Body of pancreas (tissue), 4 donors: ENCODE measurements at places on chromosomes 1 and 21. TPM values are rescaled to one million over a fixed set of nuclear protein-coding genes. Genes with fewer than 3 reads are reported as not detected.

SYNC gene
- total RNA-seq: 2.3 TPM

CELF3 gene
- 1.6 TPM for total RNA-seq

LIN28A gene
- not detected for total RNA-seq

UBE2U gene
- total RNA-seq: not detected

EPHA10 gene
- 1.6 TPM for total RNA-seq

TSPEAR gene
- total RNA-seq: 0.52 TPM

ZNF496 gene
- 53.4 TPM for total RNA-seq

AQP10 gene
- total RNA-seq: not detected

MANEAL gene
- 6.2 TPM for total RNA-seq

ELAPOR1 gene
- 135 TPM for total RNA-seq

LCE1F gene
- total RNA-seq: not detected

- peak; percentile 33 for DNase-seq
Observed at GRCh38 chr1:165531021-165531420, 12.8 kb upstream of the LRRC52 start.

GRCh38 chr1:7409278-7409677 lies 361.8 kb upstream of the VAMP3 start:
- DNase-seq: no peak

DNA sequence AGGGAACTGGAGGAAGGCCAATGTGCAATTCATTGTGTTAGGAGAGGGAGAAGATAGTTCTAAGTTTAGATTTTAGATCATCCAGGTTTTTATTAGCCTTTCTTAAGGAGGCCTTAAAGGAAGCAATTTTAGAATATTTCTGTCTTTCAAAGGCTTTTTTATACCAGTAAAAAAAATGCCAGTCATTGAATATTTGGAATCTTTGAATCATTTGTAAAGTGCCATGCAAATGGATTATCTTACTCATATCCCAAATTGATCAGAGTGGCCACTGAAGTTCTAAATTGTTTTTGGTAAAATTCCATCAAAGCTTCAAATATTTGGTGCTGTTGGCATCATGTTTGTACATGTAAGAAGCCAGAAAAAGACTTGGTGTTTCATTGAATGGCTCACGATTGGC lies 244.8 kb downstream of the RPS6KC1 start:
- no peak for DNase-seq

DNA sequence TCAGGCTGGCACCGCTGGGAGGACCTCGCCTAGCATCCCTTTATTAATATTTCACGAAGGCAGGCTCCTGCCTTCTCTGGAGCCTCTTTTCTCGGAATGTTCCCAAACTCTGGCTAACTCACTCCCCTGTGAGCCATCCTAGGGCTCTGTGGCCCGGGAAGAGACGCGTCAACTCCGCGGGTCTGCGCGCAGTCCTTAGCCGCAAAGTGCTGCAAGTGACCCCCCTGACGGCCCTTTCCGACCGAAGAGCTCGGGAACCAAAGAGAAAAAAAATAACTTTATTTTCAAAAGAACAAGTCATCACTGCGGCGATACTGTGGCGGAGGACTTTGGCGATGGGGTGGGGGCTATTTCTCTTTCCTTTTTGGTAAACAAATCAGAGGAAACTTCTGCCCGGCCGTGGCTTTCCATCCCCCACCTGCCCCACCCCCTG lies 14.6 kb downstream of the NR5A2 start:
- DNase-seq: no peak

DNA sequence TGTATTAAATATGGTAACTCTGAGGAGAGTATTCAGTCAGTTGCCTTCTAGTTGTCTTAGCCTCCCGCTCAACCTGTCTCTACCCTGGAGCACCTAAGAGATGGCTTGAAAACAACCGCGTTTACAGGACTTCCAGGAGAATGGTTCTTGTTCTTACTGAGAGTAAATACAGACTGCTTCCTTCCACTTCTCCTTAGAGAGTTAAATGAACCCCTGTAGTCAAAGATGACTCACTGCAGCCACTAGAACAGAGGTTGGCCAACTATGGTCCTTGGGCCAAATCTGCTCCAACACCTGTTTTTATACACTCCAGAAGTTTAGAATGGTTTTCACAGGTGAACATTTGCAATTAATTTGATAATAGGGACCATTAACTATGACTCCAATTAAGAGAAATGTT lies 60.1 kb upstream of the ASB17 start:
- DNase-seq: no peak

DNA sequence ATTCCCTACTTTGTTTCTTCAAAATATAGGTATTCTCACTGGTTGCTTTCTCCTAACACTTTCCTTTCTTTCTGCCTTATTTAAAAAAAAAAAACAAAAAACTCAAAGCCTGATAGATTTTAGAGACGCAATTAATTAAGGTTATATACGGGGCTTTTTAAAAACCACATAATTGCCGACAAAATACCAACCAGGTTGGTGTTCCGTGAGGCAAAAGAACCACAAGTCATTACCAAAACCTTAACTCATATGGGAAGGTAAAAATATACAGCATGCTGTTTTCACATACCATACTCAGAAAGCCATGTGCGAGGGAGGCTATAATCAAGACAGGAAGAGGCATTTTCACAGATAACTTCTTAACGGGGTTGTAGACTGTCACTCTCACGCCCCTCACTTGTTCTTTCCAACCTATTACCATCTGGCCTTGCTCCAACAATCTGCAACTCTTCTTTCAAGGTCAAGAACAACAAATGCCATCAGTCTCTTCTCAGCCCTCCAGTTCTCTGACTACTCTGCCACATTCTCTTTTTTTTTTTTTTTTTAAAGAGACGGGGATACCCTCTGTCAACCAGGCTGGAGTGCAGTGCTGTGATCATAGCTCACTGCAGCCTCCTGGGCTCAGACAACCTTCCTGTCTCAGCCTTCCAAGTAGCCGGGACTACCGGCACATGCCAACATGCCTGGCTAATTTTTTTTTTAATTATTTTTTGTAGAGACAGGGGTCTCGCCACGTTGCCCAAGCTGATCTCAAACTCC lies 102.6 kb downstream of the APP start:
- no peak for DNase-seq

- DNase-seq: no peak
Observed at GRCh38 chr1:160761886-160762285, 22.8 kb downstream of the SLAMF7 start.

- no peak for DNase-seq
Observed at GRCh38 chr1:168565825-168566224, 10.6 kb upstream of the XCL1 start.

DNA sequence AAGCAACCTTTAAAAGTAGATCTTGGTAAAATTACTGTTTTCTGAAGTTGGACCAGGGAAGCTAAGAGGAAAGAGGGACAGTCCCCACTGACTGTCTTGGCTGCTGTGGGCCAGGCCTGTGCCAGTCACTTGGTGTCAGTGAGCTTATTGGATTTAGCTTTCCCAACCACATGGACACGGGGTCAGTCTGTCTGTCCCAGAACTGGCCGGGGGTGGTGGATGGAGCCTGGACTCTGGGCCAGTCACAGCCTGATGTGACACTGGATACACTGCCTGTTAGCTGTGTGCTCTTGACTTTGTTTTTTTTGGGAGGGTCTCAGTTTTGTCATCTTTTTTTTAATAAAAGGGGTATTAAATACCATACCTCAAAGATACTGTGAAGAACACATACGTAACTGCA lies 96.7 kb downstream of the GALNT2 start:
- DNase-seq: no peak

GRCh38 chr1:209650454-209650853 lies 1.8 kb downstream of the LAMB3 start:
- no peak for DNase-seq

DNA sequence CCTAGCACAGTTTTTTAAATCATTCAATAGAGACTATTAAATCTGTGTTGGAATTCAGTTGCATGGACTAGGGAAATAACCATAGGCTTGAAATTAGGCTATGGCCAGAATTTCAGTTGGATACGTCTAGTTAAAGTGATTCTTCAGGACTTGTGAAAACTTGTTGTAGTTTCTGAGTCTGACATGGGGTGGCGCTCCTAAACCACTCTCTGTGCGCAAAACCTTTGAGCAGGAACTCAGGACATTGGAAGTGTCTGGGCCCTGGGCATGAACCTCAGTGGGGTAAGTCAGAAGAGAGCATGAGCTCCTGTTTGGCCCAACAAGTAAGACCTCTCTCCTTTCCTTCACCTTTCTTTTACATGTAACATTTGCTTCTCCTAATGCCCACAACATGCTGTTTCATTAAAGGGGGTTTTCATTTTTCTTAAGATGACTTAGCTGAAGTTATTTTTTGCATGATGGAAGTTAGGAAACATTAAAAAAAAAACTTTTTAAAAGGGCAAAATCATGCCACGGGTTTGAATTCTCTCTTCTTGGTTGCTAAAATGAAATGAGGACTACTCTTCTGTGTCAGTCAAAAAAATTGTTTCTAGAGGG lies 17.1 kb upstream of the CCDC190 start:
- peak; percentile 66 for DNase-seq

DNA sequence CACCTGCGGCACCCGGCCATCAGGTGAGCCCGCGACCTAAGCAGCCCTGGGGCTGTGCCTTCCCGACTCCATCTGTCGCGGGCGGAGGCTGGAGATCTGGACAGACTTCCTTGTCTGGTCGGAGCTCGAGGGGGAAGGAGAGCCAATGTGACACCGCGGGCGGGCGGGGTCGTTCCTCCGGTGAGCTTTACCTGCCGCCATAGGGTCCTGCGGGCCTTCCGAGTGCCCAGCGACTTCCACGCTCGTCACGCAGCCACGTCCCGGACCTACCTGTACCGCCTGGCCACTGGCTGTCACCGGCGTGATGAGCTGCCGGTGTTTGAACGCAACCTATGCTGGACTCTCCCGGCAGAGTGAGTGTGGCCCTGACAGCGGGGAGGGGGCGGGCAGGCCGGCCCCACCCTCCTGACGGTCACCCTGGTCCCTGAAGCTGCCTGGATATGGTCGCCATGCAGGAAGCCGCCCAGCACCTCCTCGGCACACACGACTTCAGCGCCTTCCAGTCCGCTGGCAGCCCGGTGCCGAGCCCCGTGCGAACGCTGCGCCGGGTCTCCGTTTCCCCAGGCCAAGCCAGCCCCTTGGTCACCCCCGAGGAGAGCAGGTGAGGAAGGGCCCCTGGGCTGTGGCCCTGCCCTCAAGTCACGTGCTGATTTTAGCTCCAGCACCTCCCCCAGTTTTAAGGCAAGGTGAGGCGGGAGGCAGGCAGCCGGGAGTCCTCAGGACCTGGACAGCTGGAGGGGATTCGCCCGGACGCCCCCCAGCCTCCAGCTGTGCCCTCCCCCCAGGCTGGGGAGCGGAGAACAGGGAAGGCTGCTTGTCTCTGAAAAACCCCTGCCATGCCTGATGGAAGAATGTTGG lies 1.1 kb downstream of the PUSL1 start:
- DNase-seq: peak; percentile 60

DNA sequence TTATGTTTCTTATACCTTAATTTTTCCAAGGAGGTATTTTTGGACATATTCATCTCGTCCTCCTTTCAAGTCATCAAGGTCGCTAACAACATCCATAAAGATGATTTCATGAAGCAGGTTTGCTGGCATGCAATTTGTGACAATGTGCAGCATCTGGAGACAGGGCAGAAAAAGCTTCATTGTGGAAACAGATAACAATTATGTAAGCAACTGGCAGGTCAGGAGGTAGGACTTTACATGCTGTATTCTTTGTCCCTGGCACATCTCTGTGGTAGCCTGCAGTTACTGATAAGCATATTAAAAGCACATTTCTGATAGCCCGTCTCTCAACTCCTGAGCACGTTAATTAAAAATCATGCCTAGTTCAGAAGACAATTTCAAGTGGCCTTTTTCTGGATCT lies 156.8 kb downstream of the LEPR start:
- DNase-seq: no peak

DNA sequence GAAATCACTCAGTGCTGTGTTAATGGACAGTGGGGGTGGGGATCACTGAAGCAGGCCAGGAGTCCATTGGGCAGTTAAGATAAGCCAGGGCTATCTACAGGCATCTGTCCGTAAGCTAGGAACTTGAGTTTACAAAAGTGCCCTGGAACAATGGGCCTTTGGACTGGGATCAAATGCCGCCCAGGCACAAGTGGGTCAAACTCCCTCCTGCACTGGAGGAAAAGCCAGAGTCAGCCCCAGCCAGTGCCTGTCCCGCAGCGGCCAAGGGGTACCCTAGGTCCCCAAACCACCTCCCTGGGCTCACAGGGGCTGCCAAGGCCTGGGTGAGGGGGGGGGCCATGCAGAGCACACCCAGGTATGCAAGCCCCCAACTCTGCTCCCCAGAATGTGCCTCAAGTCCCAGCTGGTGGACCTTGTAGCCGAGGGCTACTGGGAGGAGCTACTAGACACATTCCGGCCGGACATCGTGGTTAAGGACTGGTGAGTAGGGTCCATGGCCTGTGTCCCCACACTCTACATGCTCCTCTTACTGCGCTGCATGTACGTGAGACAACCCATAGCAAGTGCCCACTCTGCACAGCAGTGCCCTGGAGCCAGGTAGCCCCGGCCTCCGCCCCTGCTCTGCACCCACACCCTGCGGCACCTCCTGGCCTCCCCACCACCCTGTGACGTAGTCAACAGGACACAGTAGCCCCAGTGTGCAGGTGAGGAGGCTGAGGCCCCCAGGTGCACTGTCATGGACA lies 7.7 kb downstream of the FBXO6 start:
- DNase-seq: no peak

GRCh38 chr1:19096036-19096833 lies 113.8 kb downstream of the UBR4 start:
- DNase-seq: peak; percentile 74

- no peak for DNase-seq
Observed at GRCh38 chr1:65026235-65026634, 59.9 kb upstream of the JAK1 start.

DNA sequence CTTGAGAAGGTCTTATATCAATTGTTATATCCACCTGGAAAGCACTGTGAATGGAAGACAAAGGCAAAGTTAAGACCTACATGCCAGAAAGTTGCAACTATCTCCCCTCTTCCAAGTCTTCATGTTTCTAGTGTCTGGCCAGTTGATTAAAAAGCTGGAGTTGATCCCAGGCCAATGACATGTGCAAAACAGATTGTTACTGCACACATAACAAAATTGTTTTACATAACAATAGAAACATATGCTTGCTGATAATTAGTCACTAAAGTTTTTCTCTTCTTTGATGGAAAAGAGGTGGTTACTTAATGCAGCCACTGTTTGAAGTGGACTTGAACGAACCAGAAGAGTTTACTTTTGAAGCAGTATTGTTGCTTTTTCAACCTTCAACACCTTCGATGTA lies 158.2 kb downstream of the TGFBR3 start:
- no peak for DNase-seq

DNA sequence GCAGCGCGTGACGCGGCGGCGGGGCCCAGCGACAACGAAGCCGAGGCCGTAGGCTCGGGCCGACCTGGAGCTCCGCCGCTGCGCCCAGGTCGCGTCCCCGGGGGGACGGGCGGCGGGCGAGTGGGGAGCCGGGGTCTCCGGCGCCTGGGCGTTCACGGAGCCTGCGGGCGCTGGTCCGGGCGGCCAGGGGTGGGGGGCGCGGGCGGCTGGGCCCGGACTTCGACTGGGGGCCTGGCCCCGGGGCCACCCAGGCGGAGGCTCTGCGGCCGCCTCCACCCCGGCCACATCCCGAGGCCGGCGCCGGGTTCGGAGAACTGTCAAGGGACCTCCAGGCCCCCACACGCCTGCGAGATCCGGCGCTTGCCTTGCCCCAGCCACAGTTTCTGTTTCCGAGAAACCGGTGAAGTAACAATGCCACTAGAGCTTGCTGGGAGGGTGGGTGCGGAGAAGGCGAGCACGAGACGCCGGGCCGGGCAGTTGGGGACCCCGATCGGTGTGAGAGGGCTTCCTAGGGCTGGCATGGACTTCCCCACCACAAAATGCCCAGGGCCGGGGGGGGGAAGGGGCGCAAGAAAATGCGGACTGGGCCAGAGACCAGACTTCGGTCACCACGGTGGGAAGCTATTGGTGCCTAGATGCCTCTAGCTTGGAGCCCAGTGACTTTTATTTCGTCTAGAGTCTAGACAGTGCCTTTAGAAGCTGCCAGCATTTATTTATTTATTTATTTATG lies 501 bp downstream of the FBXO6 start:
- DNase-seq: peak; percentile 43

GRCh38 chr21:38242061-38242460 lies 14.7 kb upstream of the KCNJ15 start:
- DNase-seq: no peak
